Stimulated activated CD4-positive, alpha-beta T cell treated with anti-CD3 and anti-CD28 coated beads, Interleukin-12 subunit alpha, Interleukin-12 subunit beta, amount 100 ng/mL, for 24 hours (primary cell): ENCODE measurements at places on chromosomes 2 and 18.

- DNase-seq = no peak
Observed at GRCh38 chr2:32289165-32289999, 11.7 kb downstream of the YIPF4 start.

DNA sequence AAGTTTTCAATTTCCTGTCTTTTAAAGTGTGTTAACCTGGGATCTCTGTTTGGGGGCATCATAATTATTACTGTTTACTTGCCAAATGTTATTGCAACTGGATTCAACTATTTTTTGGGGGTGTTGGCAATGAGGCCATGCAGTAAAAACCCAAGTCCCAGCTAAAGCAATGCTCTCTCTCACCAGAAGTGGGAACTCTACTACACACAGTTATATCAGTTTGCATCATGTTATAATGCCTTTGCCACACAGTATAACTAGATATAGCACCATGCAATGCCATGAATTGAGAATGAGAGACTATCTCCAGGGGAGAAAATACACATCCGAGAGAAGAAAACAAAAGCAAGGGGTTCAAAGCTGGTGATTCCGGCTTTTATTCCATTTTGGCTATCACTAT is 79.0 kb downstream of the GCA start:
- DNase-seq = no peak

- no peak for DNase-seq
Observed at GRCh38 chr2:34037157-34037556, 438.1 kb upstream of the FAM98A start.

DNA sequence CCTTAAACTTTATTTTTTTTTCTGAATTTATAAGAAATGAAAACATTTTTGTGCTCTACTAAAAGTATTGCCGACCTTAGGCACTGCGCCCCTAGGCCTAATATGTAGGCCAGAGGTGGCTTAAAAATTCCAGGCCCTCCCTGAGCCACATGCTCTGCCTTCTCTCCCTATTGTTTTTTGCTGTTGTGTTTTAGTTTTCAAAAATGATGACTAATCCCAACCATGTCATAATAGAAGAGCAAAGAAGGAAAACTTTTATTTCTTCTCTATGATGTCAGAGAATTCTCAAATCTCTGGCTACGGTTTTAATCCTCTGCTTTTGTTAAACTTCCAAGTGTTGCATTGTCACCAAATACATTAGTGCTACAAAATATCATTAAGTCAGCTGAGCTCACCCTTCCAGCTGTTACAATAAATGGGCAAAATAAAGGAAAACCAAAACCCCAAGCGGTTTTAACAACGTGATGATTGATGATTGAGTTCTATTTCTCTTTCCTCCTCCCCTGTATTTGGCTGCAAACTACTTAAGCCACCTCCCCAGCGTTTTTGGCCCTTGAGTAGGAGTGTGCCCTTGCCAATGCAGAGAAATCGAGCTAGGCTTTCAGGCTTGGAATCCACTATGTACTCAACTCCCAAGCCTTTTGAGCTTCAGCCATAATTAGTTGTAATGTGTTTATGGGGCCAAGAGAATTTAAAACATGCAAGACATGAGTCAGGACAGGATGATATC is 163.5 kb upstream of the POU3F3 start:
- no peak for DNase-seq

GRCh38 chr18:38944446-38945024 is 1378.9 kb upstream of the CELF4 start:
- no peak for DNase-seq

GRCh38 chr2:132798341-132798740 is 128.3 kb upstream of the LYPD1 start:
- no peak for DNase-seq
